ENCODE measurements at places on chromosomes 2 and 18.

- no peak for DNase-seq
Measured at GRCh38 chr18:67670024-67670543, 153.6 kb upstream of the DSEL start.

- DNase-seq, result no peak
Measured at GRCh38 chr18:9803698-9804516, 81.9 kb upstream of the TXNDC2 start.

DNA sequence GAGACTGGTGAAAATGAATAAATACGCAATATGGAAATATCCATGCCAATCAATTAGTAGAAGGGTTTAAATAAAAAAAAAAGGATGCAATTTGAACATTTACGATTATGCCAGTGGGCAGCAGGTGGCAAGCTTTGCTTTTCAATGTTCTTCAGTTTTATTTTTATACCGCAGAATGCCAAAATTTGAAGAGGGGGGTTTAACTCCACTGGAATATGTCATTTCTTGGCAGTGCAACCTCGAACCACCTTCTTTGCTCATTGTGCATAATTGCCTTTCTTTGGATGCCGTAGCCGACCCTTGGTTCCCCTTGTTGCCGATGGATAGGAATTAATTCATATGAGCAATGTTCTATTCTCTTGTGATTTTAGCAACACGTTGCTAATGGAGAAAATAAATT, 88.0 kb downstream of the LTBP1 start:
- no peak for DNase-seq

- no peak for DNase-seq
Measured at GRCh38 chr2:65396348-65397026, 35.9 kb downstream of the SPRED2 start.

DNA sequence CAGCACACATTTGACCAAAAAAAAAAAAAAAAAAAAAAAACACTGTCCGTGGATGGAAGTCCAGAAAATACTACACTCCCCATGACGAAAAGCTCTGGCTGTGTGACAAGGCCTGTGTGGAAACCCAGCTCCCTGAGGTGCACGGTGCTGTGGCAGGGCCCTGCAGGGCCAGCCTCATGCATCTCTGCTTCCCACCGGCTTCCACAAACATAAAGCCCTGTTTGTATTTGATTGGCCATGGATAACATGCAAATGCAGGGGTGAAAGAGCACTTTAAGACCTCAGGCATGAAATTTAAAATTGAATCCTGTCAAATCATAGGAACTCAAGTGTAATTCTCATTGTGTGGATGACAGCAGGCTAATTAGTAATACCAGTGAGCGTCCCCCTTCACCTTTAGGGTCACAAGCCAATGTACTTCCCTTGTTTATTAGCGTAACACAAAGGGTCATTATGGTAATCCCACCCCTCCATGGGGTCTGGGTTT, 757.2 kb downstream of the GALR1 start:
- DNase-seq, result no peak

- DNase-seq, result no peak
Measured at GRCh38 chr2:28224648-28225472, 167.8 kb upstream of the FOSL2 start.

DNA sequence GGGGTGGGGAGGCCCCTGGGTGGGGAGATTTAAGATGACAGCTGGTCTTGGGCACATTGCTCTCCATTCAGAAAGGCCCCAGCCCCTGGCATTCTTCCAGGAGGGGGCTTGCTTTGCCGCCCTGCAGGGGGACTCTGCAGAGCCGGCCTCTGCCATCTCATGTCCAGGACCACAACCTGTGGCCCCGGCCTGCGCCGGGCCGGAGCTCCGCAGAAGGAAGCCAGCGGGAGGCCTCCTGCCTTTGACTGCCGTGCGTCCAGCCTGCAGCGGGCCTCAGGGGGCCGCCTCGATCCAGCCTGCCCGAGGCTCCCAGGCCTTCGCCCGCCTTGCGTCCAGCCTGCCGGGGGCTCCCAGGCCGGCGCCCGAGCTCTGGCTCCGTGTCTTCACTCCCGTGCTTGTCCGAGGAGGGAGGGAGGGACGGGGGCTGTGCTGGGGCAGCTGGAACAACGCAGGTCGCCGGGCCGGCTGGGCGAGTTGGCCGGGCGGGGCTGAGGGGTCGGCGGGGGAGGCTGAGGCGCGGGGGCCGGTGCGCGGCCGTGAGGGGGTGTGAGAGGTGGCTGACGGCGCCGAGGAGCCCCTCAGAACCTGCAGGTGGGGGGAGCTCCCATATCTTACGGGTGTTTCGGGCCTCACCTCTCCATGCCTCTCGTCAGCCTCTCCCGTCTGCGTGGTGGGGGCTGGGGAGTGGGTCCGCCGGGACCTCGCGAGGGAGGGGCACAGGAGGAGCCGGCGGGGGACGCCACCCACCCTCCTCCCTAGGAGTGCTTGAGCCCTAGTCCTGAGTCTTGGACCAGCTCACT, 20.4 kb downstream of the GPC1 start:
- DNase-seq, result no peak

- no peak for DNase-seq
Measured at GRCh38 chr2:178069551-178069950, 3.0 kb downstream of the PDE11A start.

DNA sequence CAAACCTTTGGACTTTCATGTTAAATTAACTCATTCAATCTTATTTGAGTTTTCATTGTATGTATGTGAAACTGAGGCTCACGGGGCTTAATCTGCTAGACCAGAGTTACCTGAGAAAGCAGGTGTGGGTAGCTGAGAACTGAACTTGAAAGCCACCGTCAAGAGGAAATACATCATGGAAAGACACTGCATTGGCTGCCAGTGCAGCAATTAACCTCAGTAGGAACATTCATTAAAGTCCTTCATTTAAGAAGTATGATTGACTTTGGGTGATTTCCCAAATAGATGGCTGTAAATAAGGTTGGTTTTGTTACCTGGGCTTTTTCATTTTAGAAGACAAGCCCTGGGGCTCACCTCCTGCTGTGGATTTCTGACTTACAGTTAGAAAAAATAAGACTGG, 36.5 kb upstream of the MGAT5 start:
- no peak for DNase-seq

- no peak for DNase-seq
Measured at GRCh38 chr18:59300676-59301285, 17.7 kb downstream of the CPLX4 start.

GRCh38 chr2:119429225-119429981, 2.3 kb upstream of the TMEM37 start:
- DNase-seq, result no peak

- no peak for DNase-seq
Measured at GRCh38 chr2:138654146-138654545, 126.0 kb downstream of the NXPH2 start.

GRCh38 chr2:211035548-211036185, 479.3 kb downstream of the CPS1 start:
- DNase-seq, result no peak

- no peak for DNase-seq
Measured at GRCh38 chr2:188076149-188077056, 215.3 kb upstream of the GULP1 start.

DNA sequence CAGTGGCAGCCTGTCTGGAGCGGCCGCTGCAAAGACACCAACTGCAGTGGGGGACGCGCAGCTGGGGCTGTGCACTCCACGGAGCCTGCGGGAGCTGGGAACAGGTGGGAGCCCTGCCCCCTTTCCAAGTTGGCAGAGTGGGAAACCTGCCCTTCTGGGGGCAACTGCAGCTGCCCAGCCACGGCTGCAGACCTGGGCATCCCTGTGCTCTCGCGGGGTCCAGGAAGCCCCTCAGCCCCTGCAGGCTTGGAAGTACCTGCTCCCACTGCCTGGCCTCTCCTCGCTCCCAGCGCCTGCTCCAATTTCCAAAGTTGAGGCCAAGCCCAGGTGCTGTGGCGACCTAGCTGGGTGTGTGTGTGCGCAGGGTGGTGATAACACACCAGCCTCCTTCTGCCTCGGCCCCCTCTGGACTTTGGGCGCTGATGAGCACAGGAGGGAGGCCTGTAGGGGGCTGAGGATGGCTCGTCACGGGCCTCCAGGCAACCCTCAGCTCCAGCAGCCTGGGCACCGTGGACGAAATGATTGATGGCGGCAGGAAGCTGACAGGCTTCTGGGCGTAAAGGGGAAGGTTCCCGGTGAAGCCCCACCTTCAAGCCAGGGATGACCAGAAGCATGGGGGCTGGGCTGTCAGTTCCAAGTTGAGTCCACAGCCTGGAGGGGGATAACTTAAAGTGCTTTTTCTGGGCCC, 76.9 kb downstream of the PTPN4 start:
- DNase-seq, result no peak

GRCh38 chr18:39675906-39676305, 2110.3 kb upstream of the CELF4 start:
- DNase-seq, result no peak

DNA sequence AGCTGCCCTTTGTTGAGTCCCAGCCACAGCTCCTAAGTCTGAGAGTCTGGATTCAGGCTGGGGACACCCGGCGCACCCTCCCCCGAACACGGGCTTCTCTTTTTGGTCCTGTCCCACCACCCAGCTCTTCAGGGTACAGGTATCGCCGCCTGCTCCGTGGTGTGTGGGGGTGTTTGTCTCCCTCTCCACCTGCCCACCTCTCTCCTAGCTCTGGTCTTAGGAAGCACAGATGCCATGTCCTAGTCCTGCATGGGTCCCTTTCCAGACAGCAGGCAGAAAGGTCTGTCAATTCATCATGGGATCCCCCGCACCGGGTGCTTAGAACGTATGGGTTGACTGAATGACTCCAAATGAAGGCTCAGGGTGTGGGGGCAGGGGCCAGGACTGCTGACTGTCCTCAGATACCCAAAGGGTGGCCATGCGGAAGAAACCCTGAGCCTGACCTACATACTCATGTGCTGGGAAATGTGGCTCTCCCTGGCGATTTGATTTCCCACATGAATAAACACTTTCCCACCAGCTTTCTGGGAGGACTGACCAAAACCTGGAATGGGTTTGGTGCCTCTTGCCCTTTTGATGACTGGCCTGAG, 156.8 kb downstream of the CELF4 start:
- no peak for DNase-seq

- DNase-seq, result no peak
Measured at GRCh38 chr2:167187978-167188967, 300.0 kb downstream of the XIRP2 start.

DNA sequence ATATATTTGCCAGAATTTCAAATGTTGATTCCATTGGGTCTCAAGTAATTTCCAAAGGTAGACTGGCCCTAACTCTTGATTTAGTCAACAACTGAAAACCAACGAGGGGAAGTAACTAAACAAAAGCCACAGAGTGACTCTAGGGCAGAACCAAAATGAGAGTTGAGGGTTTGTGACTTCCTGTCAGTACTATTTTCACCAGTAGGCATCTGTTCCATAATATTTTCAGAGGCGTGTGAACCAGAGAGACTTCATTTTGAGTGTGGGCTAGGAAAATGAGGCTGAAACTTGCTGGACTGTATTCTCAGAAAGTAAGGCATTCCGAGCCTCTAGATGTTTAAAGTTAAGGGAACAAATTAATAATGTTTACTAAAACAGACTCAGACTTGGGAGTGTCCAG, 70.6 kb downstream of the GDF7 start:
- no peak for DNase-seq

GRCh38 chr2:224165901-224166319, 126.8 kb upstream of the SERPINE2 start:
- DNase-seq, result no peak
